ENCODE measurements at places on chromosomes 2 and 18.

- DNase-seq = no peak
These were observed 61.9 kb downstream of the CENPO start for GRCh38 chr2:24855022-24855622.

GRCh38 chr2:39737661-39738060 is 41.4 kb downstream of the THUMPD2 start:
- no peak for DNase-seq

DNA sequence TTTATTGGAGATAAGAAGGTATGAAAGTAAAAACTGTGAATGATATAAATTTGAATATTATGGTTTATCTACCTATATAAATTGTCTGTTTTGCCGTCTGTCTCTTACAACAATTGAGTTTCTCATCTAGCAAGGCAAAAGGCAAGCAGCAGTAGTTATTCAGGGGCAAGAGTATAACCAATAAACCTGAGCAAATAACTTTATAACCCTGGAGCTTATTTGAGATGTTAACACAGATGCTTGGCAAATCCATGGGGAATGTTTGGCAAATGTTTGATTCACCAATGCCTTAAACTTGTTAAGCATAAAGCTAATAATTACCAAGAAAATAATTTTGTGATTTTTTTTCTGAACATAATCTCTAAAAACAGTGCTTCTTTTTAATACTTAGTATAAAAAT is 9.9 kb upstream of the EPHA4 start:
- no peak for DNase-seq

GRCh38 chr2:1740716-1741589 is 3.4 kb downstream of the PXDN start:
- DNase-seq = peak; percentile 15

DNA sequence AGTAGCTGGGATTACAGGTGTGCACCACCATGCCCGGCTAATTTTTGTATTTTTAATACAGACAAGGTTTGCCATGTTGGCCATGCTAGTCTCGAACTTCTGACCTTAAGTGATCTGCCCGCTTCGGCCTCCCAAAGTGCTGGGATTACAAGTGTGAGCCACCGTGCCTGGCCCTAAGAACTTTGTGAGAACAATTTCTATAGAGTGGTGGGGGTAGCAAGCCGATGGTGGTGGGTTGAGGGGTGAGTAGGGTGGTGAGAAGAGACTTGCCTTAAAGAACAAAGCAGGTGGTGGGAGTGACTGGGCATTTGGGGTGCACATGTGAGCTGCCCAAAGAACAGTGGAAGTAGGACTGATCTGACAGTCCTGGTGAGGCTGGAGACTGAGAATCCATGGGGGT is 76.0 kb upstream of the ASB18 start:
- no peak for DNase-seq

- DNase-seq = no peak
These were observed 359.6 kb downstream of the NRXN1 start for GRCh38 chr2:50672282-50672681.

DNA sequence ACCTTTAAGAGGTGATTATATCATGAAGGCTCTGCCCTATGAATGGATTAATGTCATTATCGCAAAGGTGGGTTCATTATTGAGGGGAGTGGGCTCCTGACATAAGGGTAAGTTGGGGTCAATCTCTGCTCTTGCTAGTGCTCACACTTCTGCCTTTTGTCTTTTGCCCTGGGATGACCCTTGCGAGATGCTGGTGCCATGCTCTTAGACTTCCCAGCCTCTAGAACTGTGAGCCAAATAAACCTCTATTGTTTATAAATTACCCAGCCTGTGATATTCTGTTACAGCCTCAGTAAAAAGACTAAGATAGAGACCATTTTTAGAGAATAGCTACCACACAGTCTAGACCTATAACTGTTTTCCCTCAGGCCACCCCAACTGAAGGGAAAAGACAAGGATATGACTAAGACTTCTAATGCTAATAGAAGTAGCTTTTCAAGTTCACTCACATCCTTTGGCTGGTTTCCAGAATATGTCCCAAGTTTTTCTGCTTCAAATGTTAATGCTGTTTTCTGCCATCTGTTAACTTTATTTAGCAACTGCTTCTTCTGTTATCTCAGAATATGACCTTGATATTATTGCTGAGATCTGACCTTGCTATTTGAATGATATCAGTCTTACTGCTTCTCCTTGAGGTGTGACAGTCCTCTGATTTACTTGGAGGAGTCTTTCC is 65.1 kb upstream of the STAM2 start:
- no peak for DNase-seq

DNA sequence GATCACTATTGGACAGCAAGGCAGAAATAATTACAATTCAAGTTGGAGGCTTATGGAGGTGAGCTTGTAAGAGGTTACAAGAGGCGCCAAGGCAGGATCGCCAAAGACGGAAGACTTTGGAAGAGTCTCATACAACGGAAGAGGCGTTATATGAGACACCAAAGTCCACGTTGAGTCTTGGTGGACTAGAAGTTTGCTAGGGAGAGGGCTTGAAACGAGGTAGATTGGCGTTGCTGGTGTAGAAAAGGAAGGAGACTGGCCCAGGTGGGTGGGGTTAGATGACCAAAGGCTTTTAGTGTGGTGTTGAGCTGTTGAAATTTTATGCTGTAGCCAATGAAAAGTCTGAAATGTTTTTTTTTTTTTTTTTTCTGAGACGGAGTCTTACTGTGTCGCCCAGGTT is 1.4 kb downstream of the MSH2 start:
- no peak for DNase-seq

DNA sequence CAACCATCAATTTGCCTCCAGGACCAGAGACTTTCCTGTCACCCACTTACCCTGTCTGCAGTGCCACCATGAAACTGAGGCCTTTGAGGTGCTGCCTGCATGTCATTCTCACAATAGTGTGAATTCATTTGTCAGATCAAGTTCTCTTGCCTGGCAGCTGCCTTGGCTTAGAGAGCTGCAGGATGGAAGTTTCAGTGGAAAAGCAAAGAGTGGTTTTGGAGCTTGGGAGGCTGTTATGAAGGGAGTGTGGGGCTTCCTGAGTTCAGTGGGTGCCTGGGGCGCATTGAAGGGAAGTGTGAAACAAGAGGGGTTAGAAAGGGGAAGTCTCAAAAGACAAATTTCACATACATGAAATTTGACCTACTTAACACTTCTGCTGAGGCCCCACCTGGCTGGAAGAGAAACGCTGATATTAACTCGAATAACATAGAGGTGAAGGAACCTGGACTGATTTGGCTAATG is 7.9 kb upstream of the LBH start:
- DNase-seq = no peak

DNA sequence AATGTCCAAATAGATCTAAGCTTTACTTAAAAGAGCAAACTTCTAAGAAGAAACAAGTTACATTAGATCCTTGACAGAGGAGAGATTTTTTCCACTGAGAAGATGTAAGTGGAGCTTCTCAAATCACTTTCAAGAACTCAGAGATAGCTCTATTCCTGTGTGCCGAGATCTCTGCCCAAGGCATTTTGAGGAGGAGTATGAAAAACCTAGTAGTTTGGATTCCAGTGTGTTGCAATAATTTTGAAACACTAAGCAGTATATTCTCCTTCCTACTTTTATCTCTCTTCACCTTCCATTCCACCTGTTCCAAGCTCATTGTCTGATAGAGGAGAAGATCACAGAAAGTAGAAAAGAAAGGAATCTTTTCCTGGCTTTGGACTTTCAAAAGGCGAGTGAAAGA is 192.0 kb upstream of the TANK start:
- no peak for DNase-seq

GRCh38 chr18:3046216-3046808 is 33.4 kb upstream of the LPIN2 start:
- DNase-seq = no peak

DNA sequence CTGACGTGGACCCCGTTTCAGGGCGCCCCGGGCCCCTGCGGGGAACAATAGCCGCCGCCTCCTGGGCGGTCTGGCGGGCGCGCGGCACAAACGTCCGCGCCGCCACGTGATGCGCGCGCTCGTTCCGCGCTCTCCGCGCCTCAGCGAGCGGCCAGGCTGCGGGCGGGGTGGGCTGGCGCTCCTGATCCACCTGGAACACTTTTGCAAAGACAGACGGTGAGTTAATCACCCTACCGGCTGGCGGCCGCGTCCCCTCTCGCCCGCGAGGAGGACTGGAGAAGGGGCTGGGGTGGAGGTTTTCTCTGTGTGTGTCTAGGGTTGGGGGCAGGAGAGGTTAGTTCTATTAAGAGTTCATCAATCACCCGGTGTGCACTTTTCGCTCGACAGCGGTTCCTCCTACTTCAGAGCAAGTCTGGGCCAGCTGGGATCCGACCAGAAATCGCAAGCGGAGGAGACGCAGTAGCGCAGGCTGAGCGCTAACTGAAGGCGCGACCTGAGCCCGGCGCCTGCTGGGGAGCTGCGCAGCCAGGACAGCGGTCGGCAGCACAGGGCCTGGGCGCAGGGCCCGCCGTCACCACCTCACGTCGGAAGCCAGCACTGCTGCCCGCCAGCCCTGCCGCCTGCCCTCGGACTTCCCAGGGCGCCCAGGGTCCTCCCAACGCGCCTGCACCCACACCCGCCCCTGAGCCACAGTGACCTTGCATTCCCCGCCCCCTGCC is 10.3 kb upstream of the HOXD1 start:
- DNase-seq = no peak

GRCh38 chr18:11516751-11517503 is 92.5 kb upstream of the SLC35G4 start:
- DNase-seq = no peak

- DNase-seq = no peak
These were observed 118.6 kb upstream of the CDH7 start for GRCh38 chr18:65632236-65632635.

DNA sequence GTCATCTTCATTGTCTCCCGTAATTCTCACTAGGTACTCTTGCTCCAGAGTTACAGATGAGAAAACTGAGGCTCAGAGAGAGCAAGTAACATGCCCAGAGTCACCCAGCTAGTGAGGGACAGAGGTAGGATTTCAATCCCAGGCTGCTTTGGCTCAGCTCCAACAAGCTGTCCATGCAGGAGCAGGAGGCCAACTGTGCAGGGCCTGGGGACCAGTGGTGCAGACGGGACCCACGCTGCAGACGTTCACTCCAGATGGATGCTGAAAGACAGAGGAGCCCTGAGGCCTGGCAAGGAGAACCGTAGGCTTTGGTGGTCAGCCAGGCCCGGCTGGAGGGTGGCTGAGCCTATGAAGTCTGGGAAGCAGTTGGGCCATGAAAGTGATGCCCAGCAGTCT is 102.6 kb downstream of the MCFD2 start:
- peak; percentile 9 for DNase-seq
